ENCODE measurements at places on chromosomes 2 and 18. TPM values are rescaled to one million over a fixed set of nuclear protein-coding genes. Genes with fewer than 3 reads are reported as not detected.

The ACMSD gene
- total RNA-seq, result not detected

The PDCD1 gene
- total RNA-seq, result 0.20 TPM

The EFR3B gene
- total RNA-seq, result 0.48 TPM

The LOXL3 gene
- total RNA-seq, result 0.52 TPM

The DUSP2 gene
- 1.8 TPM for total RNA-seq

The SLC9A4 gene
- 0.08 TPM for total RNA-seq

The FARP2 gene
- 33.5 TPM for total RNA-seq

The CCDC141 gene
- total RNA-seq, result 0.28 TPM

The ACTG2 gene
- total RNA-seq, result 40.8 TPM

The LNPK gene
- 36.6 TPM for total RNA-seq

The GPR155 gene
- total RNA-seq, result 3.7 TPM

The HRH4 gene
- total RNA-seq, result 0.28 TPM

The UGT1A10 gene
- total RNA-seq, result 6.9 TPM

The C2orf92 gene
- 1.7 TPM for total RNA-seq

All from esophagus mucosa (tissue), 1 donor.